MCF 10A (cell line): ENCODE measurements at places on chromosomes 6 and 20. TPM values are rescaled to one million over a fixed set of nuclear protein-coding genes. Genes with fewer than 3 reads are reported as not detected.

The SIRPG gene
- total RNA-seq = not detected in 2 replicates

The JAG1 gene
- 62.5 and 88.0 TPM in 2 replicates for total RNA-seq

The OOEP gene
- total RNA-seq = not detected in 2 replicates

The OTOR gene
- total RNA-seq = not detected in 2 replicates

The SYNCRIP gene
- 126 and 161 TPM in 2 replicates for total RNA-seq

GRCh38 chr6:140027219-140027618 lies 652.8 kb upstream of the CITED2 start:
- no peak for DNase-seq

GRCh38 chr6:39209360-39209811 lies 19.9 kb downstream of the KCNK5 start:
- peak; percentile 79 for DNase-seq

DNA sequence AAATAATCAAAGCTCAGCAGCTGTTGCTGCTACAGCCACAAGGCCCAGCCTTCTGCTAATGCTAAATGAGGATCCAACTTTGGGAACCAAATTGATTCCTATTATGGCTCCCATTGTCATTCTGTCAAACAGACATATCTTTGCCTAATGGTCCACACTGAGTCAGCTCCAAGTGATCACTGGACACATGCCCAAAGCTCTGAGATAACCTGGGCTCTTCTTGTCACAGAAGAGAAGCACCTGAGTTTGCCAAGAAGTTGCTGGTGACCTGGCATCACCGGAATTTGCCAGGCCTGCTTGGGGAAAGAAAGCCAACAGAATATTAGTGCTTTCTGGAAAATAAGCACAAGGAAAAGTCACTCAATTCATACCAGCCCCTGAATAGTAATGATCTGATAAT lies 5.8 kb downstream of the TNFRSF21 start:
- DNase-seq = no peak

- no peak for DNase-seq
Observed at GRCh38 chr6:107128577-107128976, 13.3 kb upstream of the BEND3 start.

- no peak for DNase-seq
Observed at GRCh38 chr6:24990236-24990845, 54.6 kb upstream of the RIPOR2 start.

- no peak for DNase-seq
Observed at GRCh38 chr6:115582386-115582785, 478.3 kb downstream of the FRK start.
